Stimulated activated CD4-positive, alpha-beta T cell treated with anti-CD3 and anti-CD28 coated beads, Interleukin-1b, Interleukin-23, amount 100 ng/mL, for 1 hour (primary cell): ENCODE measurements at places on chromosomes 2 and 18.
A peak's percentile ranks its signal among the peaks of the same experiment; 100 is the strongest.

GRCh38 chr2:117232305-117232704, 582.2 kb upstream of the DDX18 start:
- DNase-seq: no peak

GRCh38 chr2:188850786-188851185, 123.4 kb upstream of the COL3A1 start:
- DNase-seq: no peak

- no peak for DNase-seq
Measured at GRCh38 chr2:151337643-151338042, 19.7 kb upstream of the TNFAIP6 start.

DNA sequence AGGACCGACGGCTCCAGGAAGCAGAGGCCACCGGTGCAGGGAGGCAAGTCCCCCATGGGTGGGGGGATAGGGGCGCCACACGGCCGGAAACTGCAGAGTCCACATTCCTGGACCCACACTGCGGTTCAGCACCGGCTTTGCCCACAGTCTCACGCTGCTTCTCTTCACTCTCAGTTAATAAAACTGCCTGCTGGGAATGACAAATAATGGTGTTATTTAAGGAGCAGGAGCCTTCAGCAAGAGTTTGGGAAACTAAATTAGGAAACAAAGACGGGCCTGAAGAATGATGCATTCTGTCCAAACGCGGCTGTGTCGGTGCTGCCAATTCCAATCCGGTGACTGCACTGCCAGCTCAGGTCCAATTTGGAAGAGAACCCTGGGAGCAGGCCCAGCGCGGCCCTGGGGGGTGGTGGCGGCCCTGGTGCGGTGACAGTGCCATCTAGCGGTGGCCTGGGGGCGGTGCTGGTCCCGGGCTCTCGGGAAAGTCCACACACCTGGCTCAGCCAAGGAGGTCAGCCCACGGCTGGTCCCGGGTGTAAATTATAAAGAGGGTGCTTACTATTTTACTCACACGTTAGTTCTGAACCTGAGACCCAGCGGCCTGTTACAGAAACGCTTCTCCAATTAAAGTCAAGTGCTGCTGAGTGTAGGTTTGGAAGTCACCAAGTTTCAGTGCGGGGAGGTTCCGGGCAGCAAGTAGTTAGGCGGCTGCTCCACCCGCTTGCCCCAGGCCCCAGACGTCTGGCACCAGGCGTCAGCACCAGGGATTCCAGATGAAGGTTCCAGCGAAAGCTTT, 73.1 kb upstream of the PXDN start:
- peak; percentile 44 for DNase-seq

- DNase-seq: no peak
Measured at GRCh38 chr2:12928197-12928774, 211.6 kb downstream of the TRIB2 start.

- no peak for DNase-seq
Measured at GRCh38 chr2:143264851-143265250, 135.6 kb downstream of the ARHGAP15 start.

- DNase-seq: no peak
Measured at GRCh38 chr18:55405893-55406406, 182.0 kb downstream of the TCF4 start.

- DNase-seq: no peak
Measured at GRCh38 chr2:120867290-120868241, 131.9 kb downstream of the GLI2 start.

DNA sequence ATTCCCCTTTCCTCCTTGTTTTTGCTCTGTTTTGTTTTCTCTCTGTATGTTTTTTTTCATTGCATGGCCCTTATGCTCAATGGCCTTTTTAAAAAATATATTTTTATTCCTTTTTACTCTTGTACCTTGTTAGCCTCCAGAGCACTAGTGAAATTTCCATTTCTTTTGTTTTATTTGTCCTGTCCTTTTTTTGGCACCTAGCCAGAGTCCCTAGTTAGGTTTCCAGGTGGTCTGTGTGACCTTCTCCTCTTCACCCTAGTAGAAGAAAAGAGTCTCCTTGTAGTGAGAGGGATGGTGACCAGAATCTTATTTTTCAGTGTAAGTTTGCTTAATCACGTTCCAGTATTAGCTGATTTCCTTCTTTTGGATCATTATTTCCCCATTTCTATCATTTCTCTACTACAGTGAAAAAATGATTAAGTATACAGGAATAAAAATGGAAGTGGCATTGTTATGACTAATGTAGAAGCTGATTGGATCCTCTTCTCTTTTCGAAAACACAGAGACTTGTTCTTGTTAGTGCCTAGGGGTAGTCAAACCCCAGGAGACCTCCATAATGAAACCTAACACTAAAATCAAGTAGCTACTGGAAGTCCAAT, 65.9 kb downstream of the NBEAL1 start:
- DNase-seq: no peak

- no peak for DNase-seq
Measured at GRCh38 chr2:196245378-196246140, 74.2 kb upstream of the STK17B start.

- DNase-seq: no peak
Measured at GRCh38 chr2:173037245-173038120, 38.2 kb upstream of the MAP3K20 start.

DNA sequence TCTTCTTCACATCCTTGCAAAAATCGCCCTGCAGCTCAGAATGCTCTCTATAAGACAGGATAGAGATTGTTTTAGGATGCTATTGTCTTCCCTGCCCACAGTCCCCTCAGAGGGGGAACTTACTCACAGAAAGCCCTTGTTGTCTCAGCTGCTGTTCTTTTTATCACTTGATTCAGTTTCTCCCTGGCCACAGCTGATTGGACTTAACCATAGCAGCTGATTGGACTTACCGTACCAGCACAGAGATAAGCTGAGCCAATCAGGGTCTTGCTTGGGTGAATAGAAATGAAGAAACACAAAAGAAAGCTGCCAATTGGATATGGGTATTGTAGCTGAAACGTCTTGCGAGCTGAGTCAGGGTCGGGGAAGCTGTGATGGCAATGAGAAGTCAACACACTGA, 194.2 kb upstream of the MEX3C start:
- DNase-seq: no peak

DNA sequence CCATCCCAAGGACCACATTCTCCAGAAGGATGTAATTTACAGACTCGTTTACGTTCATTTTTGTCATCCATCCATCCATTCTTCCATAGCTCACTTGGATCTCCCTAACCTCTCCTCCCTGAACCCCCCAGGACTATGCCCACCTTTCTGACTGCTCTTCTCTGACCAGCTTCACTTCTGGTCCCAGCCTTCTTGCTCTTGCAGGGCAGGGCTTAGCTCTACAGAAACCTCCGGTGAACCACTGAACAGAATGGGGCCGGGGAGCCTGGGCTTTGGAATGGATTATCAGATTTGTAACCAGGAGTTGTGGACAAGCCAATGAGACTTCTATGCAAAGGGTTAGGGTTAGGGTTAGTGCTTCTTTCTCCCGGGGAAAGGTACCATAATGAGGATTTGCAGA, 95.0 kb downstream of the TGFA start:
- no peak for DNase-seq

- DNase-seq: no peak
Measured at GRCh38 chr2:96876269-96877041, 6.6 kb upstream of the SEMA4C start.

- DNase-seq: no peak
Measured at GRCh38 chr2:158691619-158692018, 103.5 kb upstream of the DAPL1 start.

DNA sequence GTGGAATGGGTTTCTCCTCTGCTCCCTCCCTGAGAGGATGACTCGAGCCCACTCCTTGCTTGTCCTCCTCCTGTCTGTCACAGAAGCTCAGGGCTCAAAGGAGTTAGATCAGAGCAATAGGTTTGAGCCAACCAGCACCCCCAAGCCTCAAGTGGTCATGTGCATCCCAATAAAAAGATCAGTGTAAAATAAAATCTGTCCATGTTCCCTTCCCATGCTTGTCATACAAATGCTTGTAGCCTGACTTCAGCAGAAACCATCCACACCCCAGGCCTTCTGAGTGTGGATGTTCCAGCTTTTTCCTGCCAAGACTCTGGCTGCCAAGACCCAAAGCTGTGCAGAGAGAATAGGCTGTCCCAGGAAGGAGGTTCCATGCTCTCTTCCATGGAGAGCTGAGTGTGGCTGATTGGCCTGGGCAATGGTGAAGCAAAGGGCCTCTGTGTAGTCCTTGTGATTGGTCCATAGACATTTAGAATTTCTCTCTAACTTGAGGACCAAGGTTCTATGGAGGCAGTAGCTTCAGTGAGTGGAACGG, 67.4 kb downstream of the GYPC start:
- DNase-seq: no peak

GRCh38 chr2:26008851-26009566, 24.9 kb upstream of the RAB10 start:
- no peak for DNase-seq

DNA sequence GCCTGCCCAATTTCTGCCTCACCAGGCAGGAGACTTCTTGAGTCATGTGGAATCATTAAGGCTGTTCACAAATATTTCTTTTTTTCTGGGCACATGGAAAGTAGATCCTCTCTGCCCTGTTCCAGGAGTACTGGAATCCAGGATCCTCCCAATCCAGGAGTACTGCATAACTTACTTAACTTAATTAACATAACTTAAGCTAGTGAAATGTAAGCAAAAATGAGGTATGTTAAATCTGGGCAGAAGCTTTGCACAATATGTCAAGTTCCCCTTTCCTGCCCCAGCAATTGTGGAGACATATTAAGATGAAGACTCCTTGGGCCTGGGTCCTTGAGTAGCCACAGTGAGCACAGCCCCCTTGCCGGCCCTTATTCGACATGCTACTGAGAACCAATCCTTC, 3.2 kb downstream of the CD207 start:
- DNase-seq: no peak

GRCh38 chr2:163717993-163718680, 17.7 kb downstream of the FIGN start:
- DNase-seq: no peak

DNA sequence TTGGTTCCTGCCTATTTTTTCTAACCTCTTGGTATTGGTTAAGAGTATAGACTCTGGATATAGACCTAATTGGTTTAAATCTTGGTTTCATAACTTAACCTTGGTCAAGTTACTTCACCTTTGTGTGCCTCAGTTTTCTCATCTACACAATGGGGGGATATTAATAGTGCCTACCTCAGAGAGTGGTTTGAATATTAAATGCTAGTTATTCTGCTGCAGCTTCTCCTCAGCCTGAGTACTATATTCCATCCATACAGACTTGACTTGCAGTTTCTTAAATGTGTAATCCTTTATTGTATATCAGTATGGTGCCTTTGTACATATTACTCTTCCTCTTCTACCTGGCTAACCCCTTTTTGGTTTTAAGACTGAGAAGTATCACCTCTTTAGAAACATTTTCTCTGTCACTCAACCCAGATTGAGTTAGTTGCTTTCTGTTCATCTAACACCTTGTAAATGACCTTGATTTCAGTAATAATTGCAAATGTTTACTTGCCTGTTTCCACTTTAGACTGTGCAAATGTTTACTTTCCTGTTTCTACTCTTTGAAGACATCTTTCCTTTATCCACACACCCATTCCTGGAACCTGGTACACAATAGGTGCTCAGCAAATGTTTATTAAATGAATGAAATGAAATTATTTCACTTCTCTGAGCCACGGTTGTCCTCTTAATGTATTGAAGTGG, 6.6 kb downstream of the ACVR2A start:
- DNase-seq: no peak

GRCh38 chr2:183093857-183094657, 15.5 kb downstream of the DUSP19 start:
- DNase-seq: no peak

DNA sequence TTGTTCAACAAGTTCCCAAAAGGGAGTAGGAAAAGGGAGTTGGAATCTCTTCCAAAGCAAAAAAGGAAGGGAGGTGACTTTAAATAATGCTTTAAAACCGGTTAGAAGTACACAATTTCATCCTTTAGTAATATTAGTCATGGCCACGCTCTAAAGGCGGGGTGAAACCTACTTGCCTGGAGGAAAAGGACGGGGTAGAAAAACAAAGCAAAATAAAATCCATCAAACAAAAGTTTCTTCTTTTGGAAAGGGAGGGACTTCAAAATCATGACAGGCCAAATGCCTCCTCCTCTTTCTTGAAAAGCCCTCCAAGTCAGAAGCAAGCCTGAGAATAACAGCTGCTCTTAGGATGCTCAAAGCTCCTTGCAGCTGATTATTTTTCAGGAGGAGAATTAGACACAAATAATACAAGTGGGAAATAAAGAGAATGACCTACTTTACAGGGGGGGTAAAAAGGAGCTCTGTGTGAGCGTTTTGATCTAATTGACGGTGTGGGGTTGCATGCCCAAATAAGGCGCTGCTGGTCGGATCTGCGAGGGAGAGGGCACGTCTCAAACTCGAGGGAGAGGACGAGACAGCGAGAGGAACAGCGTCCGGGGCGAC, 1.8 kb upstream of the NPAS2 start:
- no peak for DNase-seq

DNA sequence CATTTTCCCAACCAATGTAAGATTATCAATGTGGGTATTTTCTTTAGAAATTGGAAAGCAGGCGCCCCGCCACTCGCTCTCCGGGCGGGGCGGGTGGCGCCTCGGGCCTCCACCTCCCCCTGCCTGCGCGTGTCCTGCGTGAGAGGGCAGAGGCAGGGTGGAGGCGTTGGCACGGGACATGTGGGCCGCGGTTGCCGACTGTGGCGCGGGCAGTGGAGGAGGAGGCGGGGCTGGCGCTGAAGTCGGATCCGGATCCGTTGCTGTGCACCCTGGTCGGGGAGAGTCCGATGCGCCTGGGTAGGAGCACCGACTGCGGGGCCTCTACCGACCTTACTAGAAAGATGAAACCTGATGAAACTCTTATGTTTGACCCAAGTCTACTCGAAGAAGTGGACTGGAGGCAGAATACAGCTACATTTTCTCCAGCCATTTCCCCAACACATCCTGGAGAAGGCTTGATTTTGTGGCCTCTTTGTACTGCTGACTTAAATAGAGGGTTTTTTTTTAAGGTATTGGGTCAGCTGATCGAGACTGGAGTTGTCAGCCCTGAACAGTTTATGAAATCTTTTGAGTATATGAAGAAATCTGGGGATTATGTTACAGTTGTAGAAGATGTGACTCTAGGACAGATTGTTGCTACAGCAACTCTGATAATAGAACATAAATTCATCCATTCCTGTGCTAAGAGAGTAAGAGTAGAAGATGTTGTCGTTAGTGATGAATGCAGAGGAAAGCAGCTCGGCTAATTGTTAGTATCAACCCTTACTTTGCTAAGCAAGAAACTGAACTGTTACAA, 37.9 kb downstream of the PMS1 start:
- no peak for DNase-seq

DNA sequence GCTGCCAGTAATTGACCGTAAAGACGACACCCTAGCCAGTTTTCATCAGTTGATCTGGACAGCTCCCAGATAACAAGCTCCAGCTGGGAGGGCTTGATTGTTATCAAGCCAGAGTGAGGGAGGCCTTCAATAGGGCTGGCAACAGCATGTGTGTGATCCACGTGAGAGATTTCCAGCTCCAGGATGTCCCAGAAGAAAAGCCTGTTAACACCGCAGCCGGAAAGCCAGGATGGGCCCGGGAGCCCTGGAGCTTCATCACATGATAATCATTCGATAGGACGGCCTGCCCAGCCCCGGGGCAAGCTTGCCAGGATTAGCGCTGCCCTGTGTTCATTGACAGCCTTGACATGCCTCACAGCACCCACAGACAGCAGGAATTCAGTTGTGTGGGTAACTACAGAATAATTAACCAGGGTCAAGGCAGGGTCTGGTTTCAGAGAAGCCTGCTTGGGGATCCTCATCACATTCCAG, 182.5 kb downstream of the C1D start:
- no peak for DNase-seq

- no peak for DNase-seq
Measured at GRCh38 chr2:31136732-31137131, 1.5 kb downstream of the GALNT14 start.

- DNase-seq: no peak
Measured at GRCh38 chr2:64613276-64613675, 40.4 kb downstream of the SERTAD2 start.

- DNase-seq: peak; percentile 23
Measured at GRCh38 chr18:23131693-23132319, 3.5 kb upstream of the CABLES1 start.
